ENCODE measurements at places on chromosomes 3 and 15.

- DNase-seq, result no peak
Observed at GRCh38 chr3:146517684-146518435, 26.5 kb downstream of the PLSCR1 start.

DNA sequence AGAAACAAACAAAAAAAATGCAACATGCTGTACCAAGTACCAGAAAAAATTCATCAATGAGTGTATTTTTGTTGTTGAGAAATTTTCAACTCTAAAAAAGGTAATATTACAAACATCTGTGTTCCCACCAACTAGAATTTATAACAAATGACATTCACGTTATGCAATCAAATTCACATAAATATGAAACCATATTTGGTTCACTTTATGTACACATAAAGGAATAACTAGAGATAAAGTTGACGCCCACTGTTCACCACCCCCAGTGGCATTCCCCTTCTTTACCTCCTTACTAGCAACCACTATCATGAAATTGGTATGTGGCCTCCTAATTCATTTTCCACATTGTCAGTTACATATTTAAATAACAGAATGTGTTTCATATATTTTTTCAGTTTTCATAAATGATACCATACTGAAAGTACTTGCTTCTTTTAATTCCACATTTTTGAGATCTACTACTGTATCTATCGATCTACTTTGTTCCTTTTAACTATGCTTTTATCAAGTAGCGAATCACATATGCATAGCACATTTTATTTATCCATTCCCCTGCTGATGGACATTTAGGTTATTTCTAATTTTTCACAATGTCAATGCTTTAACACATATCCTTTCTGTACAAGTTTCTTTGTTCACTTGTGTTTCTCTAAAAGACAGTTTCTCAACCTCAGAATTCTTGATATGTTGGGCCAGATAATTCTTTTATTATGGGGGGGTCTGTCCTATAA lies 34.5 kb downstream of the TBC1D5 start:
- no peak for DNase-seq

DNA sequence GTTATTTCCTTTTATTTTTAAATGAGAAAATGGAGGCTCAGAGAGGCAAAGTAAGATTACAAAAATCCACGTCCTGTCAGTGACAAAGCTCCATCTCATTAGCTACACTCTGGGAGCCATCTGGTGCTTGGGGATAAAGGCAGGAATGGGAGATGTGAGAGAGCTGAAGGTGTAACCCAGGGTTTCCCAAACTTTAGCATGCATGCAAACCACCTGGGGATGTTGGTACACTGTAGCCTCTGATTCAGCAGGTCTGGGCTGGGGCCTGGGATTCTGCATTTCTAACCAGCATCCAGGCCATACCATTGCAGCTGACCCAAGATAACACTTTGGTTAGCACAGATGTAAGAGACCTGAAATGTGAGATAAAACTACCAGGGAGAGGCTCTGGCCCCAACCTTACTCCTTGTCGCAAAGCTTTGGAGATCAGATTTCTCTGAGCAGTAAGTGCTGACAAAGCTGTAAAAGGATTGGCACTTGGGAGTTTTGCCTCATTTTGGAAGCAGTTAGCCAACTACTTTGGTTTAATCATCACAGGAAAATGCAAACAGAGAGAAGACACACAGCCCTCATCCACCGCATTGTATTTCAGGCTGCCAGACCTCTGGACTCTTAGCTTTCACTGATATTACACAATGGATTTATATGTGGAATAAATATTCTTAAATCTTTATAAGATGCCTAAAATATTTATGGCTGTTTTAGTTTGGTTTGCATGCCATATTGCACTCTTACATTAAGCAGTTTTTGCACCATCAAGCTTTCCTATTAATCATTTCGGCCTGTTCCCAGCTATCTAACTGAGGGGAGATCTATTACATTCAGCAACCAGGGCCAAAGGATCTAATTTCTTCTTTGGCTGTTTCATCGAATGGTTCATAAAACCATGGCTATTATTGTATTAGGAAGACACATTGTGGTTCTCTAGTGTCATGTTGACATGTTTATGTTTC lies 263.0 kb downstream of the EBLN2 start:
- DNase-seq, result no peak

DNA sequence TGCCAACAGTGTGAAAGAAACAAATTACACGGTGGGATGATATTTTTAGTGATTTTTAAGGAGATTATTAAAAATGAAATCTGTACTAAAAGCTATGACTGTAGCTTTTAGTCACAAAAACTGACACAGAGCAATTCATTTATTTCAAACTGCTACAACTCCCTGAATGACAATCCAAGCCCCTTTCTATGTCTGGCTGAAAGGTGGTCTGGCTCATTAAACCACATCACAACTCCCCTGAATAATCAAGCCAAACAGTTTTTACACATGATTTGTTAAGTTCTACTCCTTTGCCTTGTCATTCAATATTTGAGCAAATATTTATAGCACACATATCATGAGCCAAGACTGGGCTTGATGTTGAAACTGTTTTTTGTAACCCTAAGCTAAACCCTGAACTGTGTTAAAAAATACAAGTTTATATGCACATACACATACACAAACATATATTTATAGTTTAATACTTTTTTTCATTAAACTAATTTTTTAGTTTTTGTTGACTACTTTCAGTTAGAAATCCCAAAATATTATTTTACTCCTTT lies 125.5 kb downstream of the RBMS3 start:
- DNase-seq, result no peak

DNA sequence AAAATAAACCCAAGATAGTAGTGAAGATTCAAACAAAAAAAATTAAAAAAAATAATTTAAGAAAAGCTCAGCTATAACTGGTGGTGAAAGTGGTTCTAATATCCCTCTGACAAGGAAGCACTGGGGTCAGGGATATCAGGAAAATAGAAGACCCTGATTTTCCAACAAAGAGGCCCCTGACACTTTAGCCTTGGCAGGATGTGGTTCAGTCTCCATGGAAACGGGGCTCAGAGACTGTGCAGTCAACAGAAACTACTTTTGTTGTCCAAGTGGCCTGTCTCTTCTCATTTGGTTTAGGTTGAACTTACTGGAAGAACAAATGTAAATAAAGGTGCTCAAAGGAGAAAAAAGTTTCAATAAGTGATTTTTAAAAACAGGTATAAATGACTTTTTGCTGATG lies 27.2 kb downstream of the INTS14 start:
- DNase-seq, result peak; percentile 82

GRCh38 chr3:57756528-57757401 lies 656 bp downstream of the SLMAP start:
- DNase-seq, result peak; percentile 53

All from activated CD8-positive, alpha-beta T cell treated with anti-CD3 and anti-CD28 coated beads, Interleukin-2, amount 10 ng/mL, durations not matched to agents 7 days and 5 days (primary cell).